ENCODE measurements at places on chromosomes 12 and 14. TPM values are rescaled to one million over a fixed set of nuclear protein-coding genes. Genes with fewer than 3 reads are reported as not detected.

DNA sequence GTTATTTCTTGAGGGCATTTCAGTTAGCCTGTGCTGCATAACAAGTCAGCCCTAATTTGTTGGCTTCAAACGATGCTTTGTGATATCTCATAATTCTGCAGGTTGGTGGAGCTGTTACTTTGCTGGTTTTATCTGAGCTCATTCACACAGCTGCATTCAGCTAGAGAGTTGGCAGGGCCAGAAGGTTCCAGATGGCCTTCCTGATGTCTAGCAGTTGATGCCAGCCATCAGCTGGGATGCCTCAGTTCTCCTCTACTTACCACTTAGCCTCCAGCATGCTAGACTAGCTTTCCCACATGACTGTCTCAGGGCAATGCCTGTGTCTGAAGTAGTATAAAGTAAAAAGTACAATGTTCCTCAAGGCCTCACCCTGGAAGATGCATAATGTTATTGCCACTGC lies 130.6 kb downstream of the SLC35F4 start:
- no peak for DNase-seq

TPCN1 gene
- total RNA-seq: 120 TPM

DNA sequence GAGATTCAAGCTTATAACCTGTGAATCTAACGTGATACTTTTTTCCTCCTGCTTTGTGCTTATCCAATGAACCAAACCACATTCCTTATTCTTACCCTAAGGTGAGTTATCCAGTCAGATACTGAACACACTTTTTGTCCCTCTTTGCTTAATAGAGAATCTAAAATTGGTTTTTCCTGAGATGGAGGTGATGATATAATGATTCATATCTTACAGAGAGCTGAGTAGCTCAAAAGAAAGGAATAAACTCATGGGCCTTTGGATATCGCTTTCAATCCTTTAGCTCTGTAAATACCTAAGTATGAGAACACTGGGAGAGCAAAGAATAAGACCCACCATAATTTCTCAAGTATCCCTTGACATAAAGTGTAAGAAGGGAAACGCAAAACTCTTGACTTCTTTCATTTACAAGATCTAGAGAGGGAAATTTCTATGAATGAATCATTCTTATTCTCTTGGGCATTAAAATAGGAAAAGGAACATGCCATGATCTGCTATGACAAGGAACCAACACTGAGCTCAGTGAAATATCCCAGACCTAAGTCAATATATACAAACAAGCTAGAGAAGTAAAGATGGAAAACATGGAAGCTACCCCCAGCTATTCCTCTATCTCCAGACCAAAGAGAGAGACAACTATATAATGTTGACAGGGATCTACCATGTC lies 81.8 kb upstream of the STAC3 start:
- no peak for DNase-seq

INSM2 gene
- not detected for total RNA-seq

ARL6IP4 gene
- total RNA-seq: 158 TPM

GRCh38 chr12:74365178-74365964 lies 172.3 kb upstream of the ATXN7L3B start:
- no peak for DNase-seq

KDM5A gene
- total RNA-seq: 25.5 TPM

DNA sequence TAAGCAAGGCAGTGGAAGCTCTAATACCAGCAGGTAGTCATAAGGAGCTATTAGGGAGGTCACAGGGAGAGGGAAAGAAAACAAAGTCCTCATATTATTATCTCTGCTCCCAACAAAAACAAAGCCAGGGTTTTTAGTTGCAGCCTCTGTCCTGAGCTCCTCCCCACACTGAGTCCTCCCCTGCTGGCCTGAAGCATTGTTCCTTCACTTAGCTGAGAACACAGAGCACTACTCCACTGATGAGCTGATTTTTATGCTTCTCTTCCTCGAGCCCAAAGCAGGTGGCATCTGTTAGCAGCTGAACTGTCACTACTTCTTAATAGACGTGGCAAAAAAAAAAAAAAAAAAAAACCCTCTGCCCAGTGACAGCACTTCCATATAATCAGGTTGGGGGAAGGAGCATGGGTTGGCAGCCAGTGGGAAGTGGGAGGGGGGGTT lies 10.5 kb upstream of the STAC3 start:
- DNase-seq: no peak

ACOT4 gene
- 0.97 TPM for total RNA-seq

All from Right ventricle myocardium inferior (tissue), 1 donor.